CD8-positive, alpha-beta T cell (primary cell): ENCODE measurements at places on chromosomes 11 and 22.

- DNase-seq: no peak
Measured at GRCh38 chr11:134836561-134836960, 424.5 kb upstream of the B3GAT1 start.

DNA sequence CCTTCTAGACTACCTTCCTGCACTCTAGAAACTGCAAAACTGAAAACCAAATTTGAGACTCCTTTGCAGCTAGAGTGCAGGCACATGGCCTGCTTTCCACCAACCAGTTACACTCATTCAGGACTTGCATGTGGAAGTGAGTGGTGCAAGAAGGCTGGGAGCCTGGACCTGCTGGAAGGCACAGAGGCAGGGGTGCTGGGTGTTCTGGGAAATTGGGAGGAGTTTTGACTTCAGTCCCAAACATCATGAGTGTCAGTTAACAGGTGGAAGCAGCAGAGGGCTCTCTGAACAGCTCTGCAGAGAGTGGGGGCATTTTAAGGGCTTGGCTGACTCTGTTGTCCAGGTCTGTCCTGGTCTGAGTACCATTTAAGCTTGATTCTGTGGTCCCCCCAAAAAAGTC lies 49.3 kb upstream of the SYT13 start:
- no peak for DNase-seq

DNA sequence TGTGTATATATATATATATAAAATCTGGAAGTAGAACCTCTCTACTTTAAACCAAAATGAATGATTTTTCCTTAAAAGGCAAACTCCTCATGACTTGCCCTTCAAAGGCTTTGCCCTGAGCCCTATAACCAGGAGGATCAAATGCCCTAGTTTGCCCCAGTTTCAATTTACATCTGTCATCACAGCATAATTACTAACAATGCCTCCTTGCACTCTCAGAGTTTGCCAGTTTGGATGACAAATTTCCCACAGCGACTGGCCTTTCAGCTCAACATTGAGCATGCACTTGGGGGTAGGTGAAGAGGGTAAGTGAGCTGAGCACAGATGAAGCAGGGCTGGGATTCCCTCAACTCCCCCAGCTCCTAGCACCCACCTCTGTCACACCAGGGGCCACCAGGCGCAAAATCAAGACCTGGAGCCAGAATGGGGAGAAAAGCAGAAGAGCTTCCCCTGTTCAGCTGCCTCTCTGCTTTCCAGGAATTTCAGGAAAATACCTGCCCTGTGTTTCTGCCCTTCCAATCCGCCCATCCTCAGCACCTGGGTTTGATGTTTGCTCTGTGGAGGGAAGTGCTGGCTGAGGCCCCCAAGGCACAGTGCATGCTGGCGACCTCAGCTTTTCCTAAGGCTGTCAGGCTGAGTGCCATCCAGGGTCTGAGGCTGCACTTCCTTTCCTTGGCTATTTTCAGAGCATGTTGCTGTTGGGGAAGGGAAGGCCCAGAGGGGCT lies 67.5 kb downstream of the ADAMTS15 start:
- no peak for DNase-seq

GRCh38 chr22:49276567-49276966 lies 551.1 kb downstream of the BRD1 start:
- DNase-seq: no peak

GRCh38 chr11:19474954-19475721 lies 234.4 kb upstream of the E2F8 start:
- DNase-seq: no peak

DNA sequence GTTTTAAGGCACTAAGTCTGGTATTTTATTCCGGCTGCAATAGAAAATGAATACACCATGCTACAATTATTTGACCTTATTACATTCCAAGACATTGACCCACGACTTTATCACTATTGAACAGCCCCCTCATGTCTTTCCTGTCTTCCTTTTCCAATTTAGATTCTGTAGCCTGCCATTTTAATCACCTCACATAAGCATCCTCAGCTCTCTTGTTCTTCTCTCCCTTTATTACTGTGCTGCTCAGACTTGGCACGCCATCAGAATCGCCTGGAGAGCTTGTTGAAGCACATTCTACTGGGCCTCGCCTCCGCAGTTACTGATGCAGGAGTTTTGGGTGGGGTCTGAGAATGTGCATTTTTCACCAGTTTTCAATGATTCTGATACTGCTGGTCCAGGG lies 38.7 kb upstream of the SWAP70 start:
- DNase-seq: no peak

GRCh38 chr11:128711136-128711535 lies 17.3 kb downstream of the FLI1 start:
- DNase-seq: no peak

DNA sequence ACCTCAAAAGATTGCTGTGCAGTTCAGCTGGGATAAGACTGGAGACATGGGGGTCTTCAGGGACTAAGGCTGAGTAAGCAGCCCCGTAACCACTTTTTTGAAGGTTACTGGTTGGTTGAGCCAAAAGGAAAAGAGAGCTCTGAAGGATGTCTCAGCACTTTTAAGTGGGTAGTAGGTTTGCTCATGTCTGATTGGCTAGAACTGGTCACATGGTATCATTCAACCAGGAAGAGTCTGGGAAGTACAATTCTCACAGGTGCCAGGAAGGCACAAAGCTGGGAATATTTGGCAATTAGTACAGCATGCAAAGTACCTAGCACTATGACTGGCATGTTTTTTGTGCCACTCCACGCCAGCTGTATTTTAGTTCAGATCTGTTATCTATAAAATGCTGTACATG lies 58.1 kb downstream of the SNX19 start:
- DNase-seq: no peak

DNA sequence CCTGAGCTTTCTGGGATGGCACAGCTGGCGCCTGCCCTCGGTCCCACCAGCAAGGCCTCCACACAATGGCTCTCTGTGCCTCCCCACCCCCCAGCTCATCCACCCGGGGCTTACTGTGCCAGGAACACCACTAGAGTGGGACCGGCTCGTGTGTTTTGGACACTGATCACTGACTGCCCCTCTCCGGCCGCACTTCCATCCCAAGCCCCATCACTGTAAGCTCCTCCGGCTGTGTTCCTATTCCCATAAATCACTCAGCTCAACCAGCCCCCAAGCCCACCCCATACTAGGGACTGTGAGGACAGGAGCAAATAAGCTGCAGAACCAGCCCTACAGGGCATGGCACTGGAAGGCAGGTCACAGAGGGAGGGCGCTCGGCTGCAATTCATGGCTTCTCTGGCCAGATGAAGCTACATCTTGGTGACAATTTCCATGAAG lies 7.3 kb downstream of the APBB1 start:
- DNase-seq: no peak

- no peak for DNase-seq
Measured at GRCh38 chr11:116225236-116225635, 547.6 kb downstream of the BUD13 start.

- DNase-seq: no peak
Measured at GRCh38 chr11:74459584-74459983, 7.8 kb downstream of the KCNE3 start.

GRCh38 chr11:18397921-18398320 lies 3.6 kb downstream of the LDHA start:
- DNase-seq: no peak

DNA sequence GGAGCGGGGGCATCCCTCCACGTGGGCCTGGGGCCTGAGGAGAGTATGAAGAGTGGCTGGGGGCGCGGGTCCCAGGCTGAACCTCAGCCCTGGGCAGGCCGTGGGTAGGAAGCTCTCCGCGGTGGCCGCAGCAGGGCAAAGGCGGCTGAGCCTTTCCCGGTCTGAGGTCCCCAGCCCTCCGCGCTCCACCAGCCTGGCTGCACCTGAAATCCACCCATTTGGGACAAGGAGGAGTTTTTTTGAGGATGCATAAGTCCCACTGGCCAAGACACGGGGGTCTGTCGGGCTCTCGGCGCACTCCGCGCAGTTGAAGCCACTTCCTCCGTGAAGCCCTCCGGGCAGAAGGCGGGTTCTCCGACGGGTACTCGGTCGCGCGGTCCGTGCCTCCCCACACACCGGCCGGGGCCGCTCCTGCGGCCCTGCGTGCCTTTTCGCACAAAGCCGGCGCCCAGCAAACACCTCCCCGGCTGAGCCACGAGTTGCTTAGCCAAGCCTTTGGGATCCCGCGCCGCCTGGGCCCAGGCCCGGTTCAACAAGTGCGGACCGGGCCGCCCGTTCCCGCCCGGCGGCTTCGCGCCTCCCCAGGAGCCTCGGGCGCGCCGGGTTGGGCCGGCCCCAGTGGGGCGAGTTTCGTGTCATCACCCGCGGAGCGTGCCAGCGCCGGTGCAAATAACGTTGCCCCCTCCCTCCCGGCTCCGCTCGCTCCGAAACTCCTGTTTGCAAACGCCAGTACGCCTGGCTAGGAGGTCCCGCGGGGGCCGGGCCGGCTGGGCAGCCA lies 666 bp upstream of the OVOL1 start:
- DNase-seq: peak; percentile 23

DNA sequence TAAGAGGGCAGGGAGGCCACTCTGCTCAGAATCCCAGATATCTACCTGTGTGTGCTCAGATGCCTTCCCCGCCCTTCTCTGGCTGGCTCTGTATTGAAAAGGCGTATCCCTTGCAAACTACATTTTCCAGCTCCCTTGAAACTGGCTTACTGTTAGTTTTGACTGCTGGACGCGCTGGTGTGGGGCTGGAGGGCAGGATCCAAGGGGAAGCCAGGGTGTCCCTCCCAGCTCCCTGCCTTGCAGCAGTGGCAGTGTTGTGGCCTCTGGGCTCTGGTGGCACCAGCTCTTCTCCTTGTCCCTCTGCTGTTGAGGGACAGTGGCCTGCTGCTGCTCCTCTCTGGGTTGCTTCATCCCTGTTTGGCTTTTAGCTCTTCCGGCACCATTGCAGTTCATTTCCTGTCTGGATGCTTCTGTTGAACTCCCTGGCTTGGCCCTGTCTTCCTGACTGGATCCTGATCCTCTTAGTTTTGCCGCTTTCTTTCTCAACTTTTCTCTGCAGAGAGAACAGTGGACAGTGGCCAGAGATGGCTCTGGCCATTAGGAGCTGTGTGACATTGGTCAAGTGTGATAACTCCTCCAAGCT lies 107.1 kb upstream of the PARVA start:
- no peak for DNase-seq

DNA sequence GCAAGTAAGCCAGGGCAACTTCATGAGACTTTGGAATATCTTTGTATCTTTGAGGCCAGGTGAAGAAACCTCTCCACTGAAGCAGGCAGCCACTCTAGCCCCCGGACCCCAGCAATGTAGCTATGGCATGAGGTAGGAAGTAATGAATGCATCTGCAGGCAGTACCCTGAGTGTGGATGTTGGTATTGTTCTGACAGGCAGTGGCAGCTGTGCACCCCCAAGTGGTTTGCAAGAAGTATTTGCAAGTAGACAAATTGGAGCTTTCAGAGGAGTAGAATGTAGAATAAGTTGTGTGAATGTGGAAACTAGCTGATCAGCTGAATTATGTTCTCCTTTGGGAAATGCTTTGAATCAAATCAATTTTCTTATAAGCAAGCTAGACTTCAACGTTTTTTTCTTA lies 194.4 kb upstream of the PGR start:
- no peak for DNase-seq

- DNase-seq: no peak
Measured at GRCh38 chr11:130826572-130826971, 89.7 kb downstream of the SNX19 start.

DNA sequence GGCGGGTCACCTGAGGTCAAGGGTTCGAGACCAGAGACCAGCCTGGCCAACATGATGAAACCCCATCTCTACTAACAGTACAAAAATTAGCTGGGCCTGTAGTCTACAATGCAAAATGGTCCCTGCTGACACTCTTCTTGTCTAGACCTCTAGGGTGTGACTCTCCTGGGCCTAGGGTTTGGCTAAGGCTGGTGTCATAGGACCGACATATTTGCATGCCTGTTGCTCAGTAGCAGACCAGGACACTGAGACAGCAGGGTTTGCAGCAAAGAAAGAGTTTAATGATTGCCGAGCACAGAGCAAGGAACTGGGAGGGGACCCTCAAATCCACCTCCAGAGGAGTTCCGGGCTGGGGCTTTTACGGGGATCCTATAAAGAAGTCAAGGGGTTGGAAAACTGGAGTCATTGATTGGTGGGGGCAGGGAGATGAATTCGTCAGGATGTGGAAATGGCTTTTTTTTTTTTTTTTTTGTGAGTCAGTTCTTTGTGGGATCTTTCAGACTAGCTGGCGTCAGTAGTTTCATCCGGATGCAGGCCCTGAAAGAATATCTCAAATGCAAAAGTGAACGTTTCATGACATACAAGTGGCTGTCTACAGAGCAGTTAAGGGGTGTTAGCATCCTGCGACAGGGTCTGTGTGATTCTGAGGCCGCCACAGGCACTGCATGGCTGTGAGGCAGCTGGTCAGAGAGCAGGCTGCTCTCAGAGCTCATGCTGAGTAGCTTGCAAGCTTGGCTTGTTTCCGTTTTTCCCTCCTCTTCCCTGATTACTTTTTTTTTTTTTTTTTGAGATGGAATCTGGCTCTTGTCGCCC lies 27.2 kb upstream of the A4GALT start:
- DNase-seq: no peak

DNA sequence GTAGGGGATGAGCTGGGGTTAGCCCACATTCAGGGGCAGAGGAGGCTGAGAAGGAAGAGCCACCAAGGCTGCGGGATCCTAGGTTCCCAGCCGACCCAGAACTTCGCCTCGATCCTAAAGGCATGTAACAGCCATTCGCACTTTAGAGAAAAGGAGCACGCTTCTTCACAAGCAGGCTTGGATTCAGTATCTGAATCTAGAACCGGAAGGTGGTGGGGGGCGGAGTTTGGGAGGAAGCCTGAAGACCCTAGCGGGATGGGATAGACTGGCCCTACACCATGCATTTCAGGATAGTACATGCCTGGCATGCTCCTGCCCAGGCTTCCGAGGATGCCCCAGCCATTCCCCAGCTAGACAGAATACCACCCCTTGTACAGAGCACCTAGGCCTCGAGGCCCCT lies 4.4 kb downstream of the SCARF2 start:
- DNase-seq: no peak

DNA sequence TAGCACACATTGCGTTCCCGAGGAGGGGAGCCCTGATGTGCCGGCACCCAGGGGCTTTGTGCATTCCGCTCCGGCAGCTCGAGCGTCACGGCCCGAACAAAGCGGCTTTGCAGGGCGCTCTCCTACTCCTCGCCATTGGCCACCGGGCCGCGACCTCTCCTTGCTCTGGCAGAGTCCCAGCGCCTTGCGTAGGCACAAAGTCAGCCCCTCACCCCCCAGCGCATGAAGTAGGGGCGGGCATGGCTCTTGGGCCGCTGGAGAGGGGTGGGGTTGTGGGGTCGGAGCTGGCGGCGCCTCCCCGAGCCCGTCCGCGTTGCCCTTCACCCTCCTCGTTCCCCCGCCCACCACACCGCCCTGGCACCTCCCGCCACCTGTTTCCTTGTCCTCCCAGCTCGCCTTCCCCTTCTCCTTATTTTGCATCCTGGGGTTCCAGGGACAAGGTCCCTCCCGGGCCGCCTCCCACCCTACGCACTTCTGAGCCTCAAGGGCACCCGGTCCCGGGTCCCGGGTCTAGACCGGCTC lies 753 bp upstream of the PPARA start:
- peak; percentile 36 for DNase-seq
